Ovary (tissue), 10 donors: ENCODE measurements at places on chromosomes 6 and 20. TPM values are rescaled to one million over a fixed set of nuclear protein-coding genes. Genes with fewer than 3 reads are reported as not detected.
A peak's percentile ranks its signal among the peaks of the same experiment; 100 is the strongest.

GRCh38 chr6:147509891-147510290, 1.4 kb downstream of the SAMD5 start:
- no peaks in the 10 kb centered on the region for H3K36me3 ChIP-seq
- DNase-seq = no peak
- no peaks in the 10 kb centered on the region for H3K27me3 ChIP-seq
- H3K27ac ChIP-seq = no peak overlapping the region

GRCh38 chr6:17930321-17930993, 57.0 kb downstream of the KIF13A start:
- DNase-seq = no peak
- no peak overlapping the region for H3K4me3 ChIP-seq
- H3K27ac ChIP-seq = no peak overlapping the region
- no peaks in the 10 kb centered on the region for H3K36me3 ChIP-seq
- H3K27me3 ChIP-seq = no peaks in the 10 kb centered on the region

DNA sequence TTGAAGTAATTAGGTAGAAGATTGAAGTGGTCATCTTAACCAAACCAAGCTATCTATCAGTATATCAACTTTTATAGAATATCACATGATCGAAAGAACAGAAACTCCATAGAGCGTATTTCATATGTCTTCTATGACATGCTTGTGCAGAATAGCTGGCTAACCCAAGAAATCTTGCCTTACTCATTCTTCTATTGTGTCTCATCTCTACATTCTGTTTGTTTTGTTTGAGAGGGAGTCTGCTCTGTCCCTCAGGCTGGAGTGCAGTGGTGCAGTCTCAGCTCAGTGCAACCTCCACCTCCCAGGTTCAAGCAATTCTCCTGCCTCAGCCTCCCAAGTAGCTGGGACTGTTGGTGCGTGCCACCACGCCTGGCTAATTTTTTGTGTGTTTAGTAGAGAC, 10.6 kb downstream of the TAB2 start:
- H3K27ac ChIP-seq = no peak overlapping the region
- no peak for DNase-seq
- no peaks in the 10 kb centered on the region for H3K27me3 ChIP-seq
- no peak overlapping the region for H3K4me3 ChIP-seq
- H3K36me3 ChIP-seq = no peaks in the 10 kb centered on the region

DNA sequence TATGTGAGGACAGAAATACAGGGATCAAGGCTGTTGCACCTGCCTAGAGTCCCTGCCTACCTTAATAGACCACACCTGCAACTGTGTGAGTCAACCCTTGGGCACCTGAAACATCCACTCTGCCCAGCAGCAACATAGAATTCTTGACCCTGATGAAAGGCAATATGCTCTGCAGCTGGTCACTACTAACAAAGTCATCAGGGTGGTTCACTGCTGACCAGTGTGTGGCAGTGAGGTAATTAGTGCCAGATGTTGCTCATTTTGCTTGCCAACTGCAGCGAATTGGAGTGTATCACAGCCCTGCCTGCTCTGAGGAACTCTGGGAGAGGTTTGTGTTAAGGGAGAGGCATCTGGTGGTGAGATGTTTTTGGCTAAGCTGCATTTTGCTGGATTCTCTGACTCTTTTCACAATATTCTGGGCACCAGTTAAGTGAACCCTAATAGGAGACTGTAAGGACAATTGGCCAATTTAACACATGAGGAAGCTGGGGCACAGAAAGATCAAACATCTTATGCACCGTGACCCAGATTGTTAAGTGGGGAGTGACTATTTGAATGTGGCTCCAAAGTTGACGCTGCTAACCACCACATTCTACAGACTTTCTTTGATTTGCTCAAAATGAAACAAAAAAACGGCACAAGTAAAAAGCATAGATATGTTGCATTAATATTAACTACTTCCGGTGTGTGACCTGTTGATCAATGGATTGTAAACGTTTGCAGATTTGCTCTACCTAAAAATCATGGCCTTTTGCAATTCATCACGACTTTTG, 61.9 kb upstream of the OPRM1 start:
- no peaks in the 10 kb centered on the region for H3K36me3 ChIP-seq
- no peak overlapping the region for H3K4me3 ChIP-seq
- no peak for DNase-seq
- no peaks in the 10 kb centered on the region for H3K4me1 ChIP-seq

- peaks cover 2% of the 10 kb centered on the region for H3K4me1 ChIP-seq
- H3K27me3 ChIP-seq = no peaks in the 10 kb centered on the region
- no peak for DNase-seq
- no peak overlapping the region for H3K27ac ChIP-seq
These were observed 20.3 kb downstream of the TTPAL start for GRCh38 chr20:44495802-44496481.

- no peaks in the 10 kb centered on the region for H3K4me1 ChIP-seq
- no peaks in the 10 kb centered on the region for H3K27me3 ChIP-seq
- H3K36me3 ChIP-seq = no peaks in the 10 kb centered on the region
- no peak for DNase-seq
These were observed 268.8 kb upstream of the PRDM1 start for GRCh38 chr6:105817370-105817769.

DNA sequence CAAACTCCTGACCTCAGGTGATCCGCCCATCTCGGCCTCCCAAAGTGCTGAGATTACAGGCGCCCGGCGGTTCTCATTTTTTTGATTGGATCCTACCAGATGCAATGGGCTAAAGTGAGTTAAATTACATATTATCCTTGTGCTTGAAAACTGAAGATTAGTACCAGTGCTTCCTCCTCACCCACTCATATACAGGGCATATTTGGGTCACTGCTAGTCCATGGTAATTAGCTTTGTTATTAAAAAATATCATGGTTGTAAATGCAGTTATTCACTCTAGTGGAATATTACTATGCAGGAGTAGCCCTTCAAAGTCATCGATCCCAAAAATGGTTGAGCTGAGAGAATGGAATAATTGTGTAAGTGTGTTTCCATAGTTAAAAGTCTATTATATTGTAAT, 26.5 kb downstream of the ZNF292 start:
- no peak overlapping the region for H3K27ac ChIP-seq
- DNase-seq = no peak
- H3K4me1 ChIP-seq = peaks cover 4% of the 10 kb centered on the region

GRCh38 chr20:41002842-41003142, 25.8 kb upstream of the TOP1 start:
- H3K27ac ChIP-seq = no peak overlapping the region
- DNase-seq = no peak
- H3K4me1 ChIP-seq = peaks cover 4% of the 10 kb centered on the region
- H3K27me3 ChIP-seq = no peaks in the 10 kb centered on the region
- H3K4me3 ChIP-seq = no peak overlapping the region
- no peaks in the 10 kb centered on the region for H3K36me3 ChIP-seq

DNA sequence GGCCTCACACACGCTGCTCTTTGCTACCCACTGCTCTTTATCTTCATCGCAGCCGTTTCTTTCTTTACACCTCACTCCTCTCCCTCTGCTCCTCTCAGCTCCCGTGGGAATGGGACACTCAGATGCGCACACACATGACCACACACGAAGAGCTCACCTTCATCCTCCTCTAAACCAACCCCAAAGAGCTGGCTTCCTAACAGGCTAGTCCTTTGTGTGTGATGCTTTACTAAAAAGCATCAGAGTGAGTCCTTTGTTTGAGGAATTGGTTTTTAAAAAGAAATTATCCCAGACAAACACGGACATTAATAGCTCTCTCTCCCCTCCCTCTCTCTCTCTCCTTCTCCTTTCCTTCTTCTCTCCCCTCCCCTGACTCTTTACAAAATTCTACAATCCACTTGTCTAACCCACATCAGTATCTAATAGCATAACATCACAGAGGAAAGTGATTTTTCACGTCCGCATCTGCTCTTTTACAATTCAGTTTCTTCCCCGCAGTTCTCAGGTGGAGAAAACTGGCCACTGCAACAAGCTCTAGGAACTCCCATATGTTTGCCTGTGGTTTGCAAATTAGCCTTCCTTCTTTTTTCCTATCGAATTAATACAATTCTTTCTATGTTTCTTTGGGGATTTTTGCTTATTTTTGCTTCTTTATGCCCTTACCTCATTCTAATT, 306.8 kb upstream of the CNR1 start:
- H3K36me3 ChIP-seq = no peaks in the 10 kb centered on the region
- no peak overlapping the region for H3K4me3 ChIP-seq
- no peaks in the 10 kb centered on the region for H3K4me1 ChIP-seq

DNA sequence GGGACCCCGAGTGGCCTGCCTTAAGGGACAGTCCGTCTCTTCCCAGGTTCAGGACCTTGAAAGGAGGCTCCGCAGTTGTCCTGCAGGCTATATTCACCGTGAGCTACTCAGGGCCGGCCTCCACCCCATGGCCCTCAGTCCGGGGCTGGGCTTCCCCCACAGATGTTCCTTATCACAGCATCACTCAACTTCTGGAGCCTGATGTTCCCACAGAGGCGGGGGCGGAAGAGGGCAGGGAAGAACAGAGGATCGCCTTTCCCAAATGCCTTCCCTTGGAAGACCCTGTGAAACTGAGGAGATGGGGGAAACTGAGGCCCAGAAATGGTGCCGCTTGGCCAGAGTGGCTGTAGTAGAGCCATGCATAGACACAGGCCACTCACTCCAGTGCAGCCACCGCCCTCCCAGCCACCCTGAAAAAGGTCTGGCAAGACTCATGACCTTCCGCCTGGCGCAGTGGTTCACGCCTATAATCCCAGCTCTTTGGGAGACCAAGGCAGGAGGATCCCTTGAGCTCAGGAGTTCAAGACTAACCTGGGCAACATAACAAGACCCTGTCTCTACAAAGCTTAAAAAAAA, 4.3 kb upstream of the COX4I2 start:
- H3K27ac ChIP-seq = no peak overlapping the region
- no peak for DNase-seq
- H3K4me3 ChIP-seq = no peak overlapping the region
- no peaks in the 10 kb centered on the region for H3K36me3 ChIP-seq
- no peaks in the 10 kb centered on the region for H3K27me3 ChIP-seq
- no peaks in the 10 kb centered on the region for H3K4me1 ChIP-seq

The F13A1 gene
- total RNA-seq = 31.6 TPM

The CD40 gene
- 21.3 TPM for total RNA-seq

The HAO1 gene
- not detected for total RNA-seq

The SIRPB2 gene
- 0.88 TPM for total RNA-seq

The NHSL1 gene
- 4.6 TPM for total RNA-seq

The ANKEF1 gene
- total RNA-seq = 6.9 TPM

The BCL2L1 gene
- 45.9 TPM for total RNA-seq

- no peak overlapping the region for H3K27ac ChIP-seq
- H3K4me3 ChIP-seq = peak overlapping the region; percentile 12
- H3K4me1 ChIP-seq = no peaks in the 10 kb centered on the region
These were observed 47.1 kb upstream of the ENTPD6 start for GRCh38 chr20:25148181-25148981.

DNA sequence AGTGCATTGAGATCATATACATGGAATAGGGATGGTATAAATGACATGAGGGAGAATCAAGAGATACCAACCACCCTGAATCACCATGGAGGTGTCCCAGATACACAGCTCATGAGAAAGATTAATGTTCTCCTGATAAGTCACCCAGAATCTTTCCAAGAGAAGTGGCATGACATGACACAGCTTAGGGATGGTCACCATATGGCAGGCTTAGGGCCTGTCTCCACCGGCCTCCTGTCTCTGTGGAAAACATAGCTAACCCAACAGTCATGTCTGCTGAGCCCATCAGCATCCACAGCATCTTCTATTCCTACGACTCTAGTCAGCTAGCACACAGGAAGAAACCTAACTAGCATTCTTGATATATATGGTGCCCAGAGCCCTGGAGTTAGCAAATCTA, 133.3 kb downstream of the IPCEF1 start:
- no peak for DNase-seq
- H3K27me3 ChIP-seq = no peaks in the 10 kb centered on the region
- H3K4me3 ChIP-seq = no peak overlapping the region
- H3K36me3 ChIP-seq = no peaks in the 10 kb centered on the region
- no peaks in the 10 kb centered on the region for H3K4me1 ChIP-seq
- H3K27ac ChIP-seq = no peak overlapping the region

GRCh38 chr6:168985705-168986104, 267.9 kb downstream of the THBS2 start:
- no peak for DNase-seq
- H3K27me3 ChIP-seq = no peaks in the 10 kb centered on the region
- H3K4me3 ChIP-seq = no peak overlapping the region
- H3K4me1 ChIP-seq = no peaks in the 10 kb centered on the region
- no peaks in the 10 kb centered on the region for H3K36me3 ChIP-seq
- no peak overlapping the region for H3K27ac ChIP-seq

- H3K4me3 ChIP-seq = no peak overlapping the region
- H3K27me3 ChIP-seq = no peaks in the 10 kb centered on the region
- H3K27ac ChIP-seq = no peak overlapping the region
- no peak for DNase-seq
- H3K4me1 ChIP-seq = no peaks in the 10 kb centered on the region
These were observed 138.8 kb upstream of the RNF217 start for GRCh38 chr6:124823240-124824111.

DNA sequence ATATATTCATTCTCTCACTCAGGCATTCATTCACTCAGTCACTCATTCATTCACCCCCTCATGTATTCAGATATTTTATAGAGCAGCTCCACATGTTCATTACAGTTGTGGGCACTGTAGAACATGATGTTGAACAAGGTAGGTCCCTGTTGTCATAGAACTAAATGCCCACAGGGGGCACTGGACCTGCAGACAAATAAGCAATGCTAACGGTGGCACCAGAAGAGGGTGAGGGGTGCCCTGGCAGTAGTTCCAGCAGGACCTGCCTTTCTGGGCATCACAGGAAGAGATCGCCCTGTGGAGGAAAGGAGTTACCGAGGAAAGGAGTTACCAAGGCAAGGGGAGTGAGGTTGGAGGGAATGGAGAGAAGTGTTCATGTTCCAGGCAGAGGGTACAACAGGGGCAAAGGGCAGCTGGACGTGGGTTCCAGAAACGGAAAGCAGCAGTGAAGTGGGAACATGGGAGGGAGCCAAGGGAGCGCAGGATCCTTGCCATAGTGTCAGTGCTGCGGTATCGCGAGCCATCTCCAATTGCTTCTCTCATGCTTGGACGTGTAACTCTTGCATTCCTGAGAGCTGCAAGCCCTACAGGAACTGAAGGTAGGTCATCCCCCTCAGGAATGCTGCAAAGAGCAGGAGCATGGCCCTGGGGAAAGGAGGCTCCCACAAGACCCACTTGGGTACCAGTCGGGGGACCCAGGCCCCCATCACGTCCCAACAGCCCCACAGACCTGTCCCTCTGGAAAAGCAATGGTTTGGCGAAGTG, 128.2 kb downstream of the EDN3 start:
- H3K27me3 ChIP-seq = no peaks in the 10 kb centered on the region
- H3K36me3 ChIP-seq = no peaks in the 10 kb centered on the region
- no peak overlapping the region for H3K4me3 ChIP-seq
- H3K4me1 ChIP-seq = no peaks in the 10 kb centered on the region
- DNase-seq = no peak
- no peak overlapping the region for H3K27ac ChIP-seq

DNA sequence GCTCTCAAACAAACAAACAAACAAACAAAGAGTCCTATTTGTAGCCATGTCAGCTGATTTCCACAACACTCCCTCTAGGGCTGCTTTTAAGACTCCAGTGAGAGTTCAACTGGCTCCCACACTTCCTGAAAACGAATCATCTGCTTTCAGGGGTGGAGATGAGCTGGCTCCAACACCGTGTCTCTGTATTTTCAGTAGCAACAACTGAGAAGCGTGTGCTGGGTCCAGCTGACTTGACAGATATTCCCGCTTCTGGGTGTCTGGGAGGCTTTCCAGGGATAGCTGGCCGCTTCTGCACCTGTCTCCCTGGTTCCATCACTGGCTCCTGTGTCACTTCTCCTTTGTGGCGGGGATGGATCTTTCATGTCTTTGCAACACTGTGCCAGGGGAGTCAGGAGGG, 272.5 kb upstream of the SOX4 start:
- DNase-seq = no peak
- H3K27ac ChIP-seq = no peak overlapping the region
- H3K4me1 ChIP-seq = peaks cover 1% of the 10 kb centered on the region
- H3K4me3 ChIP-seq = no peak overlapping the region
- no peaks in the 10 kb centered on the region for H3K36me3 ChIP-seq
